Glomerular endothelial cell (primary cell): ENCODE measurements at places on chromosomes 3 and 15. TPM values are rescaled to one million over a fixed set of nuclear protein-coding genes. Genes with fewer than 3 reads are reported as not detected.

The CHST2 gene
- 29.3 and 32.0 TPM in 2 replicates for total RNA-seq

The MCCC1 gene
- total RNA-seq: 10.6 and 13.0 TPM in 2 replicates

The CPA3 gene
- 4.4 TPM in 1 of 2 replicates, not detected in the other for total RNA-seq

DNA sequence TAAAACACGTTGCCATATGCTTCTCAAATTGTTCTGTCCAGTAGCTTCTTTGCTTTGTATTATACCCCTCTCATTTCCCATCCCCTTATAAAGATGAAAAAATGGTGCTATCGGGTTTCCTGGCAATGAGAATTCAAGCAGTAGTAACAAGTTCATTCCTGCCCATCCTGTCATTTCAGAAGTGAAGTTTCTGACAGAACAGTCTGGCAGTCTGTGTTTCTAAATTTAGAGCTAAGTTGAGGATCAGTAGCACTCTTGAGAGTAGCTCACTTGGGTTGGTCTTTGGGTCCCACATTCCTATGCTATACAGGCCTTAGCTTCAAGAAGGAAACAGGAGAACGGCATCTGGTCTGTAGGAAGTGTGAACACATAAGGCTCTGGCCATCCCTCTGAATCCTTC lies 134.6 kb downstream of the GHSR start:
- no peak for DNase-seq

DNA sequence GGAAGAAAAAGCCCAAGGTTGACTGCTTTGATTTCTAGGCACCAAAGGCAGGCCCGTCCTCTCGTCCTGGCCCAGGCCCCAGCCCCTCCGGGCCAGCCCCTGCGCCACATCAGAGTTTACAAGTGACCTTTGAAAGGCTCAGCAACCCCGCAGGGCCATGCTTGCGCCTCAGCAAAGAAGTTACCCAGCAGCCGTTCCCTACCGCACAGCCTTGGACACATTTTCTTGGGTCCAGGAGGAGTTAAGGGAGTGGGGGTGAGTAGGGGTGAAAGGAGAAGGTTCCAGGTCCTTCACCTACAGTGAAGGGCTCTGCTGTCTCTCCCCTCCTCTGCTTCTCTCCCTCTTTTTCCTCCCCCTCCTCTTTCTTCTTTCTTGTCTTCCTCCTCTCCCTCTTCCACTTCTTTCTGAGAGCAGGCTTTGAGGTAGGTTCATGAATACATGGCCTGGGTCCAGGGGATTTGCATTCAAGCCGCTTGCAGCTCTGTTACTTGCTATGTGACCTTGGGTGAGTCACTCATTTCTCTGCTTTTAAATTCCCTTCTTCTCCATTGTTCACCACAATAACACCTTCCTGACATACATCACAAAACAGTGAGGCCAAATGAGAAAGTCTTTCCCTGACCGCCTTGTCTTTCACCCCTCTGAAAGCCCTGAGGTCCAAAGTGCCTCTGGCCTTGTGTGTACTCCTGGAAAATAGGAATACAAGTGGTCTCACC lies 223.3 kb upstream of the TPRG1 start:
- no peak for DNase-seq

- no peak for DNase-seq
Observed at GRCh38 chr3:112815981-112816380, 30.7 kb downstream of the CD200R1L start.
